K562 (cell line): ENCODE measurements at places on chromosomes 3 and 15. TPM values are rescaled to one million over a fixed set of nuclear protein-coding genes. Genes with fewer than 3 reads are reported as not detected.
A peak's percentile ranks its signal among the peaks of the same experiment; 100 is the strongest.

Gene KCNMB3
- polyA plus RNA-seq = 13.0 and 19.8 TPM in 2 replicates

Gene PSTPIP1
- polyA plus RNA-seq = not detected in 2 replicates

Gene GPR149
- polyA plus RNA-seq = not detected in 2 replicates

Gene PRICKLE2
- not detected in 2 replicates for polyA plus RNA-seq

GRCh38 chr3:184776916-184777315, 35.0 kb upstream of the VPS8 start:
- H3K36me3 ChIP-seq = no peaks in the 10 kb centered on the region
- peaks cover 9% of the 10 kb centered on the region; the same call in 1 of the 2 replicates for H3K4me1 ChIP-seq
- peaks cover 67% of the 10 kb centered on the region for H3K27me3 ChIP-seq

GRCh38 chr15:91919014-91919534, 65.6 kb downstream of the SLCO3A1 start:
- no peak for DNase-seq
- H3K4me1 ChIP-seq = no peaks in the 10 kb centered on the region
- no peak overlapping the region for H3K4me3 ChIP-seq
- peaks cover 58% of the 10 kb centered on the region for H3K27me3 ChIP-seq
- H3K36me3 ChIP-seq = no peaks in the 10 kb centered on the region
- no peak overlapping the region for H3K27ac ChIP-seq

DNA sequence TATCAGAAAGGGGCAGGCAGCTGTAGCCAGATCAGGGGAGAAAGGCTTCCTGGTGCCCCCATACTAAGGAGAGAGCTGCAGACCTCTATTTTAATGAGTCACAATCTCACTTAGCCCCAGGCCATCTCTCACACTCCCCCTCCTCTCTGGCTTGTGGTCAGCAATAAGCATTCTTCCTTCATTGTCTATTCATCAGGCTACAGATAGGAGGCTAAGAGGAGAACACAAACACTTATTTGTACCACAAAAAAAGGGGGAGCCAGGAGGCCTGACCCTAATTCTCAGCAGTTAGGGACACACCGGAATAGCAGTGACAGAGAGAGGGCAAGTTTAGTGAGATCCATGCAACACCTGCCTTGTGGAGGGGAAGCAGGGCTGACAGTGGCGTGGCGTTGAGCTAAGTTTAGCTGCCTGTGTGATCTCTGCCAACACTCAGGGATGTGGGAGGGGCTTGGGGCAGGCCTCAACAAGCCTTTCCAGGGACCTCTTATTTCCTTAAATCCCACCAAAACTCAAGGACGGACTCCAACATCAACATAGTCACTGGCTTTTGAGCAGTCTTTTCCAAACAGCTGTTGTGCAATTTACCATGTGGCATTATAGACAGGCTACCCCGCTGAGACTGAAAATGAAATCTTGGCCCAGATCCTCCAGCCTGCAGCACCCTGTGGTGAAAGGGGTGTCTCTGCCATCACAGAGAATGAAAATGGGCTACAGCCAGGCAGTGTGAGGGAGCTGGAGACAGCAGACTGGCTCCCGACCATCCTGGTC, 191.9 kb upstream of the TSC22D2 start:
- DNase-seq = no peak
- peaks cover 11% of the 10 kb centered on the region; the same call in 1 of the 3 replicates for H3K27me3 ChIP-seq
- peaks cover 1% of the 10 kb centered on the region; the same call in 1 of the 2 replicates for H3K4me1 ChIP-seq
- H3K4me3 ChIP-seq = no peak overlapping the region
- no peaks in the 10 kb centered on the region for H3K36me3 ChIP-seq

- no peaks in the 10 kb centered on the region for H3K4me1 ChIP-seq
- no peak overlapping the region for H3K27ac ChIP-seq
- no peak overlapping the region for H3K4me3 ChIP-seq
- DNase-seq = no peak
These were observed 5.1 kb downstream of the ABI3BP start for GRCh38 chr3:100988080-100988479.

GRCh38 chr15:70014860-70015490, 82.7 kb downstream of the TLE3 start:
- H3K4me1 ChIP-seq = no peaks in the 10 kb centered on the region
- no peak overlapping the region for H3K27ac ChIP-seq
- no peak for DNase-seq
- H3K27me3 ChIP-seq = peaks cover 61% of the 10 kb centered on the region
- no peaks in the 10 kb centered on the region for H3K36me3 ChIP-seq
- no peak overlapping the region for H3K4me3 ChIP-seq

DNA sequence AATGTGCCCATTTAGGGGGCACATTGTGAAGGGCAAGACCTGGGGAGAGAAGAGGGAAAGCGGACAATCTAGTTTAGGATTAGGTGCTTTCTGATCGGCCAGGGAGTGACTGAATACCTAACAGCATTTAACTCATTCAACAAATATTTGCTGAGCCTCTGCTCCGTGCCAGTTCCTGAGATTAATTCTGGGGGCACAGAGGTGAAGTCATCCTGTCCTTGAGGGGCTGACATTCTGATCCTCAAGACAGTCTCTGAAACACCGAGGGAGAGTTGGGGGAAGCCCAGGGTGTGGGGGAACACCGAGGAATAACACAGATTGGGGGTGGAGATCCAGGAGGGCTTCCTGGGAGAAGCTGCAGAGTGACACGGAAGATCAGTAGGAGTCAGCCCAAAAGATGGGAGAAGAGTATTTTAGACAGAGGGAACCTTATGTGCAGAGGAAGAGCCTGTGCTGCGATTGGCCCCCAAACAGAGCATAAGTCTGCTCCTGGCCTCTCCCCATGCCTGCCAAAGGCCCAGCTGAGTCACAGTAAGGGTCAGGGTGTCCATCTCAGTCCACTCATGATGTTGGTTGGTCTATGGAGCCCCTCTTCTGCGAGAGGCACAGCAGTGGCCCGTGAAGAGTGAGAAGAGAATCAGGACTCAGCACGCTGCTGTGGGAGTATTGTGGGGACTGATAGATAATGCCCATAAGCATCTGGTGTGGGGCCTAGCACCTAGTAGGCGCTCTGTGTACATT, 60.2 kb downstream of the AMOTL2 start:
- no peak overlapping the region for H3K27ac ChIP-seq
- DNase-seq = no peak
- H3K4me3 ChIP-seq = no peak overlapping the region
- H3K36me3 ChIP-seq = no peaks in the 10 kb centered on the region

GRCh38 chr3:109430911-109431563, 93.7 kb upstream of the DPPA4 start:
- H3K36me3 ChIP-seq = no peaks in the 10 kb centered on the region
- no peak overlapping the region for H3K27ac ChIP-seq
- no peak overlapping the region for H3K4me3 ChIP-seq
- no peak for DNase-seq

- H3K27ac ChIP-seq = no peak overlapping the region
- H3K36me3 ChIP-seq = no peaks in the 10 kb centered on the region
- peak; percentile 26 for DNase-seq
- H3K4me1 ChIP-seq = peaks cover 4% of the 10 kb centered on the region; the same call in 2 of the 3 replicates
- H3K27me3 ChIP-seq = peaks cover 64% of the 10 kb centered on the region
These were observed 5.3 kb upstream of the STRA6 start for GRCh38 chr15:74207652-74208440.

GRCh38 chr3:197369545-197369944, 71.1 kb upstream of the DLG1 start:
- H3K4me3 ChIP-seq = no peak overlapping the region
- peaks cover 66% of the 10 kb centered on the region for H3K27me3 ChIP-seq
- H3K4me1 ChIP-seq = no peaks in the 10 kb centered on the region
- H3K27ac ChIP-seq = no peak overlapping the region
- H3K36me3 ChIP-seq = no peaks in the 10 kb centered on the region

DNA sequence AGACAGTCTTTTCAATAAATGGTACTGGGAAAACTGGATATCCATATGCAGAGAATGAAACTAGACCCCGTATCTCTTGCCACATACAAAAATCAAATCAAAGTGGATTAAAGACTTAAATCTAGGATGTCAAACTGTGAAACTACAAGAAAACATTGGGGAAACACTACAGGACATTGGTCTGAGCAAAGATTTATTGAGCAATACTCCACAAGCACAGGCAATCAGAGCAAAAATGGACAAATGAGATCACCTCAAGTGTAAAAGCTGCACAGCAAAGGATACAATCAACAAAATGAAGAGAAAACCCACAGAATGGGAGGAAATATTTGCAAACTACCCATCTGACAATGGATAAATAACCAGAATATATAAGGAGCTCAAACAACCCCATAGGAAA, 38.4 kb upstream of the MBNL1 start:
- H3K4me3 ChIP-seq = no peak overlapping the region
- peaks cover 10% of the 10 kb centered on the region for H3K4me1 ChIP-seq
- H3K36me3 ChIP-seq = no peaks in the 10 kb centered on the region
